ENCODE measurements at places on chromosomes 7 and 10.

DNA sequence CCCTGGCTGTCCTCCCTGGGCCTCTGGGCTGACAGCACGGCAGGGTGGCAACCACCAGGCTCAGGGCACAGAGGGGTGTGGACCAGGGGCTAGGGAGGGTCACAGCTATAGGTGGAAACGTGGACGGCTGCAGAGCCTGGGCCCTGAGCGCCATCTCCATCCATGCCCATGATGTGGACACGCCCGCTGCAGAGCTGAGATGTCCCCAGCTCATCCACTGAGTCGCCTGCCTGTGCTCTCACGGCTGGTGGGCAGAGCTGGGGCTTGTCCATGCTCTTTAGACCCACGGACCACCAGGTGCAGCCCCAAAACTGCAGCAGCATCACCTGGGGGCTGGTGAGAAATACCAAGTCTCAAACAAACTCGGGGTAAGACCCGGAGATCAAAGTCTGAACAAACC, 16.1 kb downstream of the TECPR1 start:
- no peak for DNase-seq

DNA sequence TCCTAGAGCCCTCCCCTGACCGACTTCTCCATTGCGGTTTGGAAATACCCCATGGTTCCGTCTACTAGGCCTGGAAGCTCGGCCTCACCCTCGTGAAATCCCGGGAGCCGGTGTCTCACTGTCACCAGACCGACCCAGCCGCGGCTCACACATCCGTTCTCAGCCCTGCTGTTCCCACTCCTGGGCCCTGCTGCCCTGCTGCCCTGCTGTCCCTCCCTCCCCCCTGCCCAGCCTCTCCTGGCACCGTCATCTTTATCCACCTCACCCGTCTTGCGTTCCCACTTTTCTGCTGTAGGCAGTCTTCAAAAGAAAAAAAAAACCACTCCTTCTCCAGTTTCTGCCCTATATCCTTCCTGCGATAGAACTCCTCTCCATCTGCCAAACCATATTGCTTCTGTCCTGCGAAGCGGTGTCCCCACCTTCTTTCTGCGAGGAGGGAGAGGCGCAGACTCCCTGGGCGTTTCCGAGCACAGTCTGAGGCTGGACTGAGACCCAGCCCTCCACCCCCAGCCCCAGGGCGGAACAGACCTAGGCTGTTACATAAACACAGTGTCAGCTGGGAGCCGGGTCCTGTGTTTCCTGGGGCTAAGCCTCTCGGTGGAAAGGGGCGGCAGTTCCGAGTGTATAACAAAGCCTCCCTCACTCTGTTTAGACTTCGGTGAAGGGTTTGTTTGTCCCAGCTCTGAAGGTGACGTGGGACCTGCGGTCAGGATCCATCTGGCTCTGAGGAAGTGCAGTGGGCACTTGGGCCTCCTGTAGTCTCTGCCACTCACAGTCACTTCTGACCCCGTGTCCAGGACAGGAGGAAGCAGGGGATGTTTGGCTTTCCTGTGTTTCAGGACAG, 2.8 kb downstream of the AGAP3 start:
- DNase-seq, result no peak

DNA sequence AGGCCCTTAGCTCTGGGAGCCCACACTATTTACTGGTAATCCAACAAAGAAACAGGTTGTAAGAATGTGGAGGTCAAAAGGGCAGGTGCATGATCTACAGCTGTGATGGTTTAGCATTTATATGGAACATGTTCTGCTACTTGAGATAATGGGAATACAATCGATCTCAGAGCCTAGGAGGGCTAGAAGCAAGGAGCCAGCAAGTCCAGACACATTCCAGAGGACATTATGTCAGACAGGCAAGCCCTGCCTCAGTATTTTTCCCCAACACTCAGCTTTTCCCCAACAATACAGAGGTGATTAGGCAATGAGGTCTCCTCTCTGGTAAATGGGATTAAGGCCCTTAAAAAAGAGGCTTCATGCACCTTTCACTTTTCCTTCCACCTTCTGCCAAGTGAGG, 21.4 kb upstream of the GNAT3 start:
- DNase-seq, result no peak

DNA sequence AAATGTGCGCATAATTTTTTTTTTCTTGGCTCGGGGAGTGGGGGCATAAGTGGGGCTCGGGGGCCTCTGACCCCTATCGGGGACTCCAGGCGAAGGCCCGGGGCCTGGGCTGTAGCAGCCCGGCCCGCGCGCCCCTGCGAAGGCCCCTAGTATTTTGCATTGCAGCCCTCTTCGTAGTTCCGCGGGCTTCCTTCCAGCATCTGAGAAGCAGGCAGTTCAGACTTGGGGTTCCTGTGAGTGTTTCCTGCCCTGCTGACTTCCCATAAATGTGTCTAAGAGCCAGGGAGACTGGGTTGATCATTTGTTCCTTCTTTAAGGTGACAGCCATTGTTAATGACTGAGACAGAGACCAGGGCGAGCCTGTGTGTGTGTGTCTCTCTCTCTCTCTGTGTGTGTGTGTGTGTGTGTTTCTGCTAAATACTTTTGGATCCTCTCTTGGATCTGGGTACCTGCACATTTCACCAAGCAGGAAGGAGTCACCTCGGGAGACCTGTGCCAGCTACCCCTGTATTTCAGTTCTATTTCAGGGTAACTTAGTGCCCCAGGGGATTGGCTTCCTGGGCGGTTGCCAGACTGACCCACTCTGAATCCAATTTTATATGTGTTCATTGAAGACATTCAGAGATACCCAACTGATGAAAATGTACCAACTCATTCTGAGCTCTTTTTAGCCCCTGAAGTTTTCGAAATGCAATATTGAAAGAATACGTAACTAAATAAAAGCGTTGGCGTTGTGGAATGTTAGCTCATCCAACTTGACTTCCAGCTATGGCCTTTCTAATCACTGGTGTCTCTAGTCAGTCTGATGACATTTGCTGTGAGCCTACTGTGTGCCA, 805 bp downstream of the MSRB2 start:
- no peak for DNase-seq

DNA sequence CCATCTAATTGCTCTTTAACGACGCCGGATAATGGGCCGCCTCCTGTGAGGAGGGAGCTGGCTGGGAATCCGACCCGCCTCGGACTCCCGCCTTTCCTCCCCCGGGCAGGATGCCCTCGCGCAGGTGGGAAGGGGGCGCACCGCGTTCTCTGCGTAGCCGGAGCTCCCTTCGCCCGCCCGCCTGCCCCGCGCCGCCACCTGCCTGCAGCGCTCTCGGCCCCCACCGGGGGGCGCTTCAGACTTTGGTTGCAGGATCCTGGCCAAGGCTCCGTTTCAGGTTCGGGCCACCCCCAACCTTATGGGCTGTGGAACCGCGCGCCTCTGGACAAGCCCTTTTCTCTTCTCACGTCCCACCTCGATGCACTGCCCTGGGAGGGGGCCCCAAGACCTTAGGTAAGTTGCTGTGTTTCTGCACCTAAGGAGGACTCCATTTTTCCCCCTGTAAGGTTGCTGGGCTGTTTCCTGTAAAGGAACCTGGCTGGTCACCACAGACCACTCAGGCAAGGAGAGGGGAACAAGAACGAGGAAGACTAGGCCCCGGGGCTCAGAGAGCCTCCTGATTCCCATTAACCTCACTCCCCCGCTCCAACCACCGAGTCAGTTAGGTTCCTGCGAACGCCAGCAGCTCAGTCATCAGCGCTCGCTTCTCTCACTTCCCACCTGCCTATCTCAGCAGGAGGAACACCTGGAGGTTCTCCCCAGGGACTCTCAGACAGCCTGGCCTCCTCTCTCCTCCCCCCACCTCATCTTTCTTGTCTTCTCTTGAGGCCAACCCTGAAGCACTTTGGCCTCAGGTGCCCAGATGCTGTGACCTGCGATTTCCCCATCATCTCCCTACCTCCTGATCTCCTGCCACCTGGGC, 11.3 kb upstream of the KAZALD1 start:
- DNase-seq, result no peak

DNA sequence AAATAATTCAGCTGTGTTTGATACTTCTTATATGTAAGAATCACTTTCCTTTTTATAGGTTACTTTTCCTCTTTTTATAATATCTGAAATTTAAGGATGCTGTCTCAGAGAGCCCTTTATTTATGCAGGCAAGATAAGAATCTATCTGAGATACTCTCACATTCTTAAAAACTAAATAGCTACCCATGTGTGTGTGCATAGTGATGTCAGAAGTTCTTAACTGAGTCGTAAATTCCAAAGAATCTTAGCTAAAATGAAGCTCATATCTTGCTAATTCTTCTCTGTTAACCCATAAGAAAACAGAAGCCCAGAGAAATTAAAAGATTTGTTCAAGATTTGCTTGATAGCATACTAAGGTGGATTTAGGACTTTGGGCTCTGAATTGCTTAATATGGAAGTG, 118.5 kb downstream of the PCDH15 start:
- no peak for DNase-seq

DNA sequence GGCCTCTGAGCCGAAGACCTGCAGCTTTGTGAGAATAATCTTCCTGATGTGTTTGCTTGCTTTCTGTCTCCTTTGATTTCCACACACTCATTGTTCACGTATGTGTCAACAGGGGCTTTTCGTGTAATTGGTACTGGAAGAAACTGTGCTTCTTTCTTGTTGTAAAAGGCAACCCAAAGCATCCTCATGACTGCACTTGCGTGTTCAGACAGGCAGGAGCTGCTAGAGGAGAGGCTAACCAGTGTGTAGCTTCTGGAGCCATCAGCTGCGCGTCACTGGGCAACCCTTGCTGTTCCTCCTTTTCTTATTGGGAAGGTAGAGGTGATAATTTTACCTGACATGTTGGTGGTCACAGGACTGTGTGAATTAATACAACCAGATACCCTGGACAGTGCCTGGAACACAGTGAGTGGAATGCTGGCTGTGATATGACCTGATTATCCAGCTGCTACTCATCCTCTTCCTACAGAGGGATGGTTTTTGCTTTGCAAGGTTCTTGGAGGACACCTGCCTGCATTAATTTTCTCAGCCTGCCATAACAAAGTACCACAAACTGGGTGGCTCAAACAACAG, 213.0 kb downstream of the ABCA13 start:
- no peak for DNase-seq

GRCh38 chr7:35467456-35467978, 213.6 kb upstream of the TBX20 start:
- no peak for DNase-seq

- DNase-seq, result no peak
Measured at GRCh38 chr7:4996696-4997222, 37.8 kb upstream of the MMD2 start.

DNA sequence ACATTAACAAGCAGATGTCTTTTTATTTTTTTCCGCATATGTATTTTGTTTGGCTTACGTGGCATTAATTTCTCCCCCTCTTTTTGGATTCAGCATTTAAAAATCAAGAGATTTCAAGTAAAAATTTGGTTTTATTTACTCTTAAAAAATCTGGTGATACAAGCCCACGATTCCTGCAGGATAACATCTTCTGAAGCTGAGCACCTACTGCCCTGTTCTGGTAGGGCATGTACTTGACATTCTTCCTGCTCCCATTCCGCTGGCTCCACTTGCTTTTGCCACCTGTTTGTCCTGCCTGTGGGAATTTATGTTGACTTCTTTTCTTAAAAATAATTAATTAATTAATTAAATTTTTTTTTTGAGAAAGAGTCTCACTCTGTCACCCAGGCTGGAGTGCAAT, 105.2 kb upstream of the SLC25A13 start:
- no peak for DNase-seq

GRCh38 chr10:28714401-28715053, 37.2 kb downstream of the BAMBI start:
- no peak for DNase-seq

- DNase-seq, result no peak
Measured at GRCh38 chr10:79007421-79008319, 61.1 kb upstream of the ZMIZ1 start.

GRCh38 chr7:22477876-22478450, 22.0 kb downstream of the STEAP1B start:
- no peak for DNase-seq
